ENCODE measurements at places on chromosomes 3 and 15.

DNA sequence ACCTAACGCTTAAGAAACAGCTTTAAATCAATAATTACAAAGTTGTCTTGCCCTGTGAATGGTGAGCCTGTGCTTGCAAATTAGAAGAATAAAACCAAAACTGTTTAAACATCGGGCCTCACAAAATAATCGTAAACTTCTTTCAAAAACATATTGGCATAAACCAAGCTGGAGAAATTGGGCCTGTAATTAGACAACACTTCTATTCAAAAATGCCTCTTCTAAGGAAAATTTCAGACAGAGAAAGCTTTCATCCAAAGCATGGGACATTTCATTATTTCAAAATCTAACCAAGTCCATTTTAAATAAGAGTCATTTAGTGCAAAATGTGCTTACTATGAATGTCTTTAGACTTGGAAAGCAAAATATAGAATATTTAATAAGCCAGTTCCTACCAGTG lies 35.5 kb upstream of the GNB4 start:
- DNase-seq = no peak

GRCh38 chr3:58434511-58434910 lies 879 bp upstream of the PDHB start:
- DNase-seq = no peak

DNA sequence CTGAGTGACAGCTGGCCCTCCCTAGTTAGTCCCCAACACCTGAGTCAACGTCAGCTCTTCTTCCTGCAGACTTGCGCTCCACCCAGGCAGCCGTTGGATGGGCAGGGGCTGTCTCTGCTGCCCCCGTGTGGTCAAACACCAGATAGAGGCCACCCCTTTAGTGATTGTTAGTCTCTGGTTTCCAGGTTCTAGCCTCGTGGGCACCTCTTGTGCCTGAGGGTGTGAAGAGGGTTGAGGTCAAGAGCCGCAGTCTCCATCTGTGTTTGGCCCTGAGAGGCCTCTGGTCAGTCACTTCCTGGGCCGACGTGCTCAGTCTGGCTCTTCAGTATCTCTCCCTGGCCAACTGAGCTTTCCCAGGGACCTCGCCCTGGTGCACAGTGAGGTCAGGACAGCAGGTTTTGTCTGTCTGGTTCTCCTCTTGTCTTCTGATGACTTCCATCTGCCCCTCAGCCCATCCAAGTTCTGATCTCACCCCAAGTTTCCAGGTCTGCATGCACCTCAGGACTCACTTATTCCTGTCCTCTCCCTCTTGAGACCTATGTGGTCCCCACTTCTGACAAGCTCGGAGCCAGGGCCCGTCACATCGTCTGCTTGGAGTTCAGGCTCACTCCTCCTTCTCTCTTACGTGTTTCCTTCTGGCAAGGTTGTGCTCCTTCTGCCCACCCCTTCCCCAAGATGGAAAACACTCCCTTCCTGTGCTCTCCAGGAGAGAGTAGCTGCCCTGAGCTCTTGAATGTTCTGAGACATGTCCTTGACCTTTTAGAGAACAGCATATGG lies 20.9 kb downstream of the CD276 start:
- DNase-seq = no peak

DNA sequence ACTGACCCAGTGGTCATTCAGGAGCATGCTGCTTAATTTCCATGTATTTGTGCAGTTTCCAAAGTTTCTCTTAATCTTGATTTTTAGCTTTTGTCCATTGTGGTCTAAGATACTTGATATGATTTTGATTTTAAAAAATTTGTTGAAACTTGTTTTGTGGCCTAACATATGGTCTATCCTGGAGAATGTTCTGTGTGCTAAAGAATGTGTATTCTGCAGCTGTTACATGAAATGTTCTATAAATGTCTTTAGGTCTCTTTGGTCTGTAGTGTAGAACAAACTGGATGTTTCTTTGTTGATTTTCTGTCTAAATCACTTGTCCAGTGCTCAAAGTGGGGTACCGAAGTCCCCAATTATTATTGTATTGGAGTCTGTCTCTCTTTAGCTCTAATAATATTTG lies 17.4 kb downstream of the CEP63 start:
- no peak for DNase-seq

GRCh38 chr15:99485153-99485961 lies 80.4 kb upstream of the MEF2A start:
- DNase-seq = no peak

GRCh38 chr15:59501597-59501996 lies 63.6 kb downstream of the FAM81A start:
- DNase-seq = no peak

DNA sequence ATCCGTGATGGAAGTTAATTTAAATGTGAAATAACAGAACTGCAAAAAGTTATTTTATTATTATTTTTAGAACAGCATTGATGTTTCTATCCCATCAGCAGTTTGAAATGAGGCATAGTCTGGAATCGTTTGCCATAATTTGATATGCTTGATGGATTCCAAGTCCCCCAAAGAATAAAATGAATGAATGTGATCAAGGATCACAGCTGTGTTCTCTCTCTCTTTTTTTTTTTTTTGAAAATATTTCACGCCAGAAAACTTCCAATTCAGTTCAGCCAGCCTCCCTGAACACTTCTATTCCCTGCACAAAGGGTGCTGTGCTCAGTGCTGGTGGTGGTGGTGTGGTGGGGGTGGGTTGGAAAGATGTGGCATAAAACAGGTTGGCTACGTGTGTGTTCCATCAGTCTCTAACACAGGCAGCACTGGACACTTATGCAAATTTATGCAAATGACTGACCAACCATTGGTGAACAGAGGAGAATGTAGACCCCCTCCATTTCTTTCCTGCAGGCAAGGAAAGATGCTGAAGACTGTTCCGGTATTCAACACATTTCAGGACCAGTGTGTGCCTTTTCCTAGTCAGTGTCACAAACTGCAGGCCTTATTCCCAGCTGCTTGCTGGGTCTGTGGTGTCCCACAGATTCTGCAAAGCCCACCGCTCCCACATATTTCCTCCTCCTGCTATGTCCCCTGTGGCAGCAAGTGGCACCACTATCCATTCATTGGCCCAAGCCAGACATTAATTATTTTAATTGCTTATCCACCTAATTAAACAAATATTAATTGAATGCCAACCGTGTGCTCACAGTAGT lies 10.6 kb downstream of the ARNT2 start:
- DNase-seq = no peak

DNA sequence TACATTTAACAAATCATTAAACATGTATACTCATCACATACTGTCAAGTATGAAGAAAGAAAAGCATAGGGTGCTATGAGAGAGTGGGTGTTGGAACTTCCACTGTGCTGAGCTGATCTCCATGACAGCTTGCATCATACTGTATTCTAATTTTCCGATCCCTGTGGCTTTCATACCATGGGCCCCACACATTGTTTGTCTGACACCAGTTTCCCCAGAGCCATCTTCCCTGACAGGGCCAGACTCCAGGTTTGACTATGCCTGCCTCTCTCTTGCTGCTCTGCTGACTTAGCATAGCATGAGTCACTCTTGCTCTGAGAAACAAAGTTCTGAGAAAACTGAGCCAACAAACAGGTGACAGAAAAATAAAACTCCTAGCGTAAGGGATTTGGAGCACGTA lies 37.0 kb upstream of the CASR start:
- DNase-seq = no peak

- peak; percentile 59 for DNase-seq
These were observed 57.6 kb downstream of the ST8SIA2 start for GRCh38 chr15:92451225-92451825.

- DNase-seq = no peak
These were observed 85.7 kb upstream of the XCR1 start for GRCh38 chr3:46112984-46113383.

GRCh38 chr3:188268336-188268735 lies 114.4 kb downstream of the LPP start:
- no peak for DNase-seq

GRCh38 chr15:60804551-60804950 lies 325.6 kb upstream of the ICE2 start:
- no peak for DNase-seq

- peak; percentile 34 for DNase-seq
These were observed 50.5 kb downstream of the SUCNR1 start for GRCh38 chr3:151923901-151924300.

DNA sequence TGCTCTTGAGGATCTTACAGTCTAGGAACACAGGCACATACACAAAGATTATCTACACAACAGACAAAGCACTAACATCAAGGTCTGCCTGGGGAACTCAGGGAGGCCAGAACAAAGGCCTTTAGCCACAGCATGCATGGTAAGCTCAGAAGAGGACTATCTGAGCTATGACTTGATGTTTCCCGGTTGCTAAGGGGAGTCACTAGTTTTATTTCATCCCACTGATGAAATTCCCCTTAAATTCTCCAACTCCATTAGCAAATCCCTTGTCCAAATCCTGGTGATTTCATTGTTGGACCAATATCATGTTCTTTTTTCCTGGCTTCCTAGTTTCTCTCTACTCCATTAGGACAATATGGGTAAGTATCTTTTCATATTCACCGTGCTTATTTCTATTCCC lies 23.3 kb downstream of the FBN1 start:
- no peak for DNase-seq

- DNase-seq = no peak
These were observed 13.3 kb downstream of the ZNF592 start for GRCh38 chr15:84761607-84762131.

DNA sequence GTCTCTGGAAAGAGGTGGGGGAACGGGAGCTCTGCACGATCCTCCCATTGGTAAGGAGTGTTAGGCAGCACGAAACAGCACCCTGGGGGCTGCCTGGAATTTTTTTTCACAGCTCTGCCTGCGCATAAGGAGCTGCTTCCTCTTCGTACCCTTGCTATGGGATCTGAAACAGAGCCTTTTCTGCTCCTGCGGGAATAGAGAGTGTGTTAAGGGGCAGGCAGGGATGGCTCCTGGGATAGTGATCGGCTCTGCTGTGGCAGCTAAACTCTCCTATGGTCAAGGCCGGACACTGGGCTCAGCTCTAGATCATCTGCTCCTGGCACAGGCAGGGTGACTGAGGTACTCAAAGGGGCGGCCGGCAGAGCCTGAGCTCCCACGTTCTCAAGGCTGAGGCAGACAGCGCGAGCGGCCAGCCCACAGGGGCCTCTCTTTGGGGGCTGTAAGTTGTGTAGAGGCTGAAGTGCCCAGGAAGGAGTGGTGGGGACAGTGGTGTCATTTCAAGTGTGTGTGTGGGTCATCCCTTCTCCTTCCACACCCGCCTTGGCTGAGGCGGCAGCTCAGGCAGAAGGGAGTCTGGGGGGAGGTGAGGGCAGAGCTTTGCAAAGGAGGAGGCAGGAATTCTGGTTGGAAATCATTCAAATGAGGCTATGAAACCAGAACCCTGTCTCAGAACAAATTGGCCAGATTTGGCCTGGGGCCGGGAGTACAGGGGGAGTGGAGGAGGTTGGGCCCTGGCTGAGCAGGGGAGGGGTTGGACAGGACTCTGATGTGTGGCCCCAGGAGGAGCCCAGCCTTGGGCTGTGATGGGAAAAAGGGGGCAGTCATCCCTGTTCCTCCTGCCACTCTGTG lies 31.0 kb downstream of the EPHB3 start:
- no peak for DNase-seq

DNA sequence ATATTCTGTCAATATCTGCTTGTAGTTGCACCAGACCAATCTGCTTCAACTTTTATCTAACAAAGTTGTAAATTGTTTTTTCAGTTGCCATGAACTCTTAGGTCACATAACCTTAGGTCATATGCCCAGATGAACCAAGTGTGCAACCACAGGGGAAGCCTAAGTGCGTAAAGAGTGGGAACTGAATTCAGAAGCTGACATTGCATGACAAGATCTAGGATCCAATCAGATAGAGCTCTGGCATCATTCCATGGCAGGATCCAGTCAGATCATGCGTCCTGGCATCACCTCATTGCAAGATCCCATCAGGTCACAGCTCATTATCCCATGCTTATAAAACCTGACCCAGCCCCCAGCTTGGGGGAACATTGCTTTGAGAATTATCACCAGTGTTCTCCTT lies 18.9 kb upstream of the IFT57 start:
- no peak for DNase-seq

- no peak for DNase-seq
These were observed 113.6 kb upstream of the TPM1 start for GRCh38 chr15:62929000-62929357.

- DNase-seq = no peak
These were observed 421.4 kb downstream of the SHQ1 start for GRCh38 chr3:72426618-72427397.

- DNase-seq = no peak
These were observed 83.8 kb downstream of the FAM174B start for GRCh38 chr15:92571824-92572223.

DNA sequence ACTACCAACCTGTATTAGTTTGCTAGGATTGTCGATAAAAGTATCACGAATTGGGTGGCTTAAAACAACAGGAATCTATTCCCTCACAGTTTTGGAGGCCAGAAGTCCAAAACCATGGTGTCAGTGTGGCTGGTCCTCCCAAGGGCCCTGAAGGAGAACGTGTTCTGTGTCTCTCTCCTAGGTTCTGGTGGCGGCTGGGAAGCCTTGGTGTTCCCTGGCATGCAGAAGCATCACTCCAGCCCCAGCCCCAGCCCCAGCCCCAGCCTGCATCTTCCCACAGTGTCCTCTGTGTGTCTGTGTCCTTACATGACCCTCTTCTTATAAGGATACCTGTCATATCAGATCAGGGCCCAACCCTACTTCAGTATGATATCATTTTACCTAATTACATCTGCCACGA lies 272.5 kb upstream of the LYSMD4 start:
- no peak for DNase-seq

DNA sequence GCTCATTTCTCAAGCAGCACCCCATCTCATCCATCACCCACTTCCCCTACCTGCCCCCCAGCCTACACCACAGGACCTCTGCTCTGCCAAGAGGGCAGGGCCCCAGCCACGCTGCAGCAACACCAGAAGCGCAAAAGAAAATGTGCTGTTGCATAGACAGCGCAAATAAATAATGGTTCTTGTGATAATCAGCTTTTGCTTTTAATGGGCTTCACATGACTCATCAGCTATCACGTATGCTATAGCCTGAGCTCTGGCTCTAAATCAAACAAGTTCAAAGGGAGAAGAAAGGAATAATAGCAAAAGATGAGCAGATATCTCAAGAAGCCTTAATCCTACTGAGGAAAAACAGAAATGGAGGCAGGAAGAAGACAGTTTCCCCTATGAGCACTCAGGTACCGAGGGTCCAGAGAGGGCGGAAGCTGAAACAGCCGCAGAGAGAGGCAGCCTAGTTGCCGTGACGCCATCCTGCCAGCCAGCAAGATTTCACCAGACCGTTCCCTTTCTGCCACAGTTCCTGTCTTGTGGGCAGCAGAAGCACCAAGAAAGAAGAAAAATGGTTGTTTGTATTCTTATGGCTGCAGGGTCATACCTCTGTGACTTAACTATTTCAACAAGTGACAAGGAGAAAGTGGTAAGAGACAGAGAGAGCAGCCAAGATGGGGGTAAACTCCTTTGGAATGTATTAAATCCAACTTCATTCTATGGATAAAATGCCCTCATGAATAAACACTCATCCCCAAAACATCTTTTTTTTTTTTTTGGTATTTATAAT lies 22.0 kb downstream of the RAB27A start:
- DNase-seq = no peak

DNA sequence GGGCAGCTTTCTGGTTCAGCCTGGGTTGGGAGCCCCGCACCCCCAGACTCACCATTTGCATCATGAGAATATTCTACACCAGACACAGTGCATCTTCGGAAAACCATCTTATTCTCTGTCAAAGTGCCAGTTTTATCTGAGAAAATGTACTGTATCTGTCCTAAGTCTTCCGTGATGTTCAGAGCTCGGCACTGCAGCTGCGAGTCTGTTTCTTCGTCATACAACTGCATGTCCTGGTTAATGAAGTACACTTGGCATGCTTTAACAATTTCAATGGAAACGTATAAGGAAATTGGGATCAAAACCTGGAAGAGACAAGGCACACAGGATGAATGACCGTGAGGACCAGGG lies 141.5 kb downstream of the ATP10A start:
- no peak for DNase-seq

GRCh38 chr3:126344380-126345041 lies 12.7 kb downstream of the KLF15 start:
- no peak for DNase-seq
